HTR-8/SVneo (cell line): ENCODE measurements at places on chromosomes 6 and 20.

DNA sequence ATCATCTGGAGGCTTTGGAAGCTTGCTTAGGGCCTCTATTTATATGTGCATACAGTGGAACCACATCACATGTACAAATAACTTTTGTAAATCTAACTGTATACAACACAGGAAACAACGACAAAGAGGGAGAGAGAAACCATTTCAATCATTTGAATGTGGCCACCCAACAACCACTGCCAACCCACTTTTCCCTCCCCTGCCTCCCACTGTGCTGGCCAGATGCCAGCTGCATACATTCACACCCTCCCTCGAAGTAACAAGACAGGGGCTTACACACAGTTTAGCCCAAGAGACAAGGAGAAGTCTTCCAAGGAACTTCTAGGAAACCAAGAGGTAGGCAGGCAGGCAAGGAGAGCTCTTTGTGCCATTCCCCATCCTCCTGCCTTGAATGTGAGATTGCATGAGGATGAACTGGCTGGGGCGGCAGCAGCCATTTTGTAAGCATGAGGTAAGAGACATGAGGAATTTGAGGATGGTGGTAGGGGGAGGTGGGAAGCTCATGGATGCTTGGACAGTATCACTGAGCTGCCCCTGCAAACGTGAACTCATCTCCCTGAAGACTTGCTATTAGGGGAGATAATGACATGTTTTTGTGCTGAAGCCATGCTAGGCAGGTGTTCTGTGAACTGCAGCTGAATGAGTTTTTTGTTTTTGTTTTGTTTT lies 18.2 kb downstream of the BMP7 start:
- no peak for DNase-seq

DNA sequence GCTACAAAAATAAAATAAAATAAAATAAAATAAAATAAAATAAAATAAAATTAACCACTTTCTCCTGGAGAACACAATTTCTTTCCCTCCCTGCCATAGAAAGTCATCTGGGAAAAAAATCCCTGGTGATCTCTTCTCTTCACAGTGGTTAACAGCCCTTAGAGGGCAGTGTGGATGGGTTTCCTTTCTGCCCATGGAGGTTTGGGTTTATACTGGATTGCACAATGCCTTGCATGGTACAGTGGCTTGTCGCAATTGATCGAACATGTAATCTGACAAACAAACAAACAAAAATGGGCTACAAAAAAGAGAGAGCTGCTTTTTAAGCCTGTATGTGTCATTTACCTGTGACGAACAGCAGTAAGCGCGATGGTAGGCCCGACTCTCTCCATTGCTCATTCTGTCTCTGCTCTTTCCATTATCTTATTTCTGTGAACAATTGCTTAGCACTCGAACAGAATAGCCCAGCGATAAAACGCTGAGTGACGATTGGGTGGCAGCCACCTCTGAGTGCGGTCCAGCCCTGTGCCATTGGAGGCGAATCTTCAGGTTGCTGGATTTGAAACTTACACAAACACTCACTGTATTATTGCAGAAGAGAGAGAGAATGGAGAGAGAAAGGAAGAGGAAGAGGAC lies 166.1 kb downstream of the CD83 start:
- DNase-seq, result peak; percentile 26

DNA sequence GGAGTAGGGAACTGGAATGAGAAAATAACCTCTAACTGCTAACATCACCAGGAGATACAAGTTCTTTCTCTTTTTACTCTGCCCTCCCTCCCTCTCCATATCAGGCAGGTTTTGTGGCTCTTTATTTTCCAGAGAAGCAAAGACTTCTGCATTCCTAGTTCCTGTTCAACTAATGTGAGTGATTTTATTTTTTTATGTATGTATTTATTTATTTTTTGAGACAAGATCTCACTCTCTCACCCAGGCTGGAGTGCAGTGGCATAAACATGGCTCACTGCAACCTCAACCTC lies 6.0 kb upstream of the IER3 start:
- DNase-seq, result no peak

GRCh38 chr6:41954668-41955067 lies 13.1 kb upstream of the CCND3 start:
- no peak for DNase-seq

GRCh38 chr20:10795286-10796026 lies 121.7 kb upstream of the JAG1 start:
- DNase-seq, result no peak

DNA sequence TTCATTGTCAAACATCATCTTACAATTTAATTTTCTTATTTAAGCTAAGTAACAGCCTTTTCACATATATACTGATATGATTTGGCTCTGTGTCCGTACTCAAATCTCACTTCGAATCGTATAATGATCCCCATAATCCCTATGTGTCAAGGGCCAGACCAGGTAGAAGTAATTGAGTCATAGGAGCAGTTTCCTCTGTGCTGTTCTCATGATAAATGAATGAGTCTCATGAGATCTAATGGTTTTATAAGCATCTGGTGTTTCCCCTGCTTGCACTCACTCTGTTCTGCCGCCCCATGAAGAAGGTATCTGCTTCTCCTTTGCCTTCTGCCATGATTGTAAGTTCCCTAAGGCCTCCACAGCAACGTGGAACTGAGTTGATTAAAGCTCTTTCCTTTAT lies 25.1 kb upstream of the CMTR1 start:
- no peak for DNase-seq

DNA sequence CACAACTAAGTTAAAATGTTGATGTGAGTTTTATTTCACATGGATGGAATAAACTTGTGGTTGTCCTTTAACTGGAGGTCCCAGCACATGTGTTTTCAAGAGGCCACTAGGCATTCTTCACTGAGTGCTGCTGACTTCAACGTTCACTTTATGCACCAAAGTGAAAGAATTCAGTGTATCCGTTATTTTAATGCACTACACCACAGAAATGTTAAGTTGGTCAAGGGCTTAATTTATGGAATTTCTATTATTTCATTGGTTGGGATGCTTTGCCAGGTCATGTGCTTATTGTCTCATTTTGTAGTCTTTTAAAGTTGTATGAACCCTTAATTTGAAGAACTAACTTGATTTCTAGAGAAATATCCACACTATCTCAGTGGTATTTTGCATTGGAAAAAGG lies 106.4 kb downstream of the PPP1R14C start:
- no peak for DNase-seq

DNA sequence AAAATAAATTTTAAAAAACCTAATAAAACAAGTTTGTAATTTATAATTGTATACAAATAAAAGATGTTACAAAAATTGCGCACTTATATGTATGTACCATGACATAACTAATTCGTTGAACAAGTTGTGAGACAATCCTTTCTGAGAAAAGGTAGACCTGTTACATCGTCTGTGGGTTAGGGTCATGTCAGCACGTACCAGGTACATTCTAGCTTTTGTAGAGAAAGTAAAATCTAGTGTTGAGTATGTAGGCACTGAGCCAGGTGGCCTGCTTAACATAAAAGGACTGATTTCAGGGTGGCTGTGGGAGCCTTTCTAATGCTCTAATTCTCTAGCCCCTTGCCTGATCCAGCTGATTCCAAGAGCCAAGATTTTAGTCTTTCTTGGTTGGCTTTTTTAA lies 10.4 kb downstream of the RPL7L1 start:
- no peak for DNase-seq

DNA sequence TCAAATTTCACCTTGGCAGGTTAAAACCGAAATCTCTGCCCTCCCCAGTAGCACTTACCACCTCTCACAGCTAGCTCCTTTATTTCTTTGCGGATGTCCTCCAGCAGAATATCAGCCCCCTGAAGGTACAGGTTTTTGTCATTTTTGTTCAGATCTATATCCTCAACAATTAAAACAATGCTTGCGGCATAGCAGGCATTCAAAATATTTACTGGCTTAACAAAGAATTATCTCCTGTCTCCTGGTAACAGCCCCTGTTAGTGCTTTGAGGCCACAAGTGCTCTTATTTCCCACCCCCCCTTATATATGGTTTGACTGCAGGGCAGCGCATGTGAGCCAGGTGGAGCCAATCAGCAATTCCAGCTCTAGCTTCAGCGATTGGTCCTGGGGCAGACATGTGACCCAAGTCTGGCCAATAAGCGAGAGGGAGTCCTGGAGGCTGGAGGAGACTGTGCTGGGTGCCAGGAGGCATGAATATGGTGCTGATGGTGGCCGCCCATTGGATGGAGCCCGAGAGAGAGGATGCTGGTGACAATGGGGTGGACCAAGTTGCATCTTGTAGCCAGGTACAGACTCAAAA lies 21.0 kb downstream of the SULF2 start:
- no peak for DNase-seq

- no peak for DNase-seq
These were observed 352.4 kb upstream of the ADGRB3 start for GRCh38 chr6:68282646-68283045.

- DNase-seq, result no peak
These were observed 161.4 kb downstream of the TBC1D7 start for GRCh38 chr6:13166916-13167315.
